ENCODE measurements at places on chromosomes 3 and 15.
A peak's percentile ranks its signal among the peaks of the same experiment; 100 is the strongest.

DNA sequence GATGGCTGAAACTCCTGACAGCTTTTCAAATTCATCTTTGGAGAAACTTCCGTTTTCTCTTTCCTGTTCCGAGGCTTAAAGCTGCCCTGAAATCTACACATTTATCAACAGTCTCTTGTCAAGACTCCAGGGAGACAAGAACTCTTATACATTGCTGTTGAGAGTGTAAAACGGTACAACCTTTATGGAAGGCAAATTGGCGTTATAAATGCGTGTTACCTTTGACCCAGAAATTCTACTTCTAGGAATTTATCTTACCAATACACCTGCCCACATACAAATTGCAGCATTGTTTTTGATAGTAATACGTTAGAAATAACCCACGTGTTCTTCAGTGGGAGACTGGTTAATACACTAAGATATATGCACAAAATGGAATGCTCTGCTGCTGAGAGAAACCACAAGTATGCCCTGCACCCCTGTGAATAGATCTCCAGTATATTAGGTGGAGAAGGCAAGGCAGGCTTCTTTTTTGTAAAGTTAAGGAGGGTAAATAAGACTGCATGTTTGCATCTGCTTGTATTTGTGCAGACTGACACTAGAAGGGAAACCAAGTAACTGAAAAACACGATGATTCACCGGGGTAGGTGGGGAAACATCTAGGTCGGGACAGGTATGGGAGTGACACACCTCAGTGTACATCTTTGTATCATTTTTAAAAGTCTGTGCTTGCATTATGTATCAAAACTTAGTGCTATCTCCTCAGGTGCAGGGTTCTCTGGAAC, 97.5 kb downstream of the IGF1R start:
- DNase-seq, result no peak

DNA sequence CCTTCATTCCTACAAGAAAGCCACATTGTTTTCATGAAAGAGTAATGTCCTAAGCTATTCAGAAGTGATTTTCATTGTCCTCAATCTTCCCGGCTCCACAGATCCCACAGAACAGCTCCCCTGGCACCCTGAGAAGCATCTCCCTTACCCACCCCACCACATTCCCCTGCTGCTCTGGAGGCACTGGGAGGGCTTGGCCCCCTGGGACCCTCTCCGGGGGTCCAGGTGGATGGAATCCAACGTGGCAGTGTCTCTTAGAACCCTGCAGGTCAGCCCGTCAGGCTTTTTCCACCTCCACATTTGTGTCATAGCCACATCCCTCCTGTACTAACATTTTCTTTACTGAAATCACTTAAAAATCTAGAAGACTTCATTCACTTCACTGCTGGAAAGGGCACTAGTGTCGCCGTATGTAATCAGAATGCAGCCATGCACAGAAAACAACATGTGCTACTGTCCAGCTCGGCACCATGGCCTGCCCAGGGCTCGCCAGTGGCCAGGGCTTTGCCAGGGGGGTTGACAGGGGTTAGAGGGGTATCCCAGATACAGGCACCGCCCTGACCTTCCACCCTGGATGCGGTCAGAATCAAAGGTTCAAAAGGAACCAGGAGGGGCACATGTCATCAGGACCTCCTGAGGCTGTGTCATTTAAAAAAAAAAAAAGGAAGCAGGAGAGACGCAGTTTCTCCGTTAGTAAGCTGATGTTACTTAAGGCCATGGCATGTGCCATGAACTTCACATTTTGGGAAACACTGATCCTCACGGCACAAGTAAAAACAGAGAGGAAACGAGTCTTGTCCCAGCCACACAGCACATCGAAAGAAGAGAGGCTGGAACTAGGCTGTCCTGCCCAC, 106.3 kb downstream of the LSM3 start:
- no peak for DNase-seq

GRCh38 chr3:11635680-11636393, 7.9 kb downstream of the VGLL4 start:
- DNase-seq, result no peak

DNA sequence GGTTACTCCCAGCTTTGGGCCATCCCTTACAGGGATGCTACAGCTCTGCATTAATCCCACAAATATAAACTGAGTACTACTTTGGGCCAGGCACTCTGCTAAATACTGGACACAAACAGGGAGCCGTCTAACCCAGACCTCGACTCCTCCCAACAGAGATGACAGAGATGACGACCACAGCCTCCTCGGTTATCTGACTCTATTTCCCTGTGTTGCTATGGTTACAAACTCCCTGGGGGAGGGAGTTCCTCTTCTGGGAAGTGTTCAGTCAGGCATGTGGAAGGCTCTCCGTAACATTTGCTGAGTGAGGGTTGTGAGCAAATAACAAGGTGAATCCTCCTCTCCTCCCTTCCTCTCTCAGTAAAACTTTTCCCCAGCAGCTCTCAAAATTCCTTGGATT, 6.7 kb upstream of the CMTM7 start:
- no peak for DNase-seq

GRCh38 chr3:53970661-53971060, 79.0 kb upstream of the SELENOK start:
- no peak for DNase-seq

DNA sequence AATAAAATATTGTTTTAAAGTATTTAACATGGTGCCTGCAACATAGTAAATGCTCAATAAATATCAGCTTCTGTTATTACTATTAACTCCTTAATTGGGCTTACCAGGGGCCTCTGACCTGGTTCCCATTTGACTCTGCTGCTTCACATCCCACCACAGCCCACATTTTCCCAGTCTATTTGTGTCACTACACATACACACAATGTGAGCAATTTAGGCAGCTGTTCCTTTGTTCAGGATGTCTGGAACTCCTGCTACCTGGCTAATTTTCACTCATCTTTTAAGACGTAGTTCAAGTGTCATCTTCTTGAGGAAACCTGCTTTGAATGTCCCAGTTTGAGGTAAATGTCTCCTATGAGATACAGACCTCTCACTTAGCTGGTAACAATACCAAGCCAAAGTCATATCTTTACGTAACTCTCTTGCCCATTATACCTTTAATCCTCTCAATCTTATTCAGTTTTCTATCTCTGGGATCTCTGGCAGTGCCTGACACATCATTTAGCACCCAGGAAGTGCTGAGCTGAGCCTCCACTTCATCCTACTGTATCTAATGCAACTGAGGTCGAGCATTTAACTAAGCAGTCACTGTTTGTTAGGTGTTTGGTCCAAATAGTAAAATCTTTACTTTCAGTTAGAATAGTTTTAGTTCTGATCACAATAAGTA, 4.4 kb downstream of the TGFBR2 start:
- DNase-seq, result no peak

- DNase-seq, result no peak
Measured at GRCh38 chr3:127786353-127787070, 35.8 kb downstream of the MGLL start.

- DNase-seq, result no peak
Measured at GRCh38 chr15:33155691-33156420, 38.7 kb downstream of the FMN1 start.

- no peak for DNase-seq
Measured at GRCh38 chr3:185549651-185550111, 2.7 kb downstream of the LIPH start.

GRCh38 chr15:38149315-38149714, 103.3 kb upstream of the SPRED1 start:
- DNase-seq, result no peak

GRCh38 chr3:94246171-94246570, 183.3 kb downstream of the NSUN3 start:
- no peak for DNase-seq

DNA sequence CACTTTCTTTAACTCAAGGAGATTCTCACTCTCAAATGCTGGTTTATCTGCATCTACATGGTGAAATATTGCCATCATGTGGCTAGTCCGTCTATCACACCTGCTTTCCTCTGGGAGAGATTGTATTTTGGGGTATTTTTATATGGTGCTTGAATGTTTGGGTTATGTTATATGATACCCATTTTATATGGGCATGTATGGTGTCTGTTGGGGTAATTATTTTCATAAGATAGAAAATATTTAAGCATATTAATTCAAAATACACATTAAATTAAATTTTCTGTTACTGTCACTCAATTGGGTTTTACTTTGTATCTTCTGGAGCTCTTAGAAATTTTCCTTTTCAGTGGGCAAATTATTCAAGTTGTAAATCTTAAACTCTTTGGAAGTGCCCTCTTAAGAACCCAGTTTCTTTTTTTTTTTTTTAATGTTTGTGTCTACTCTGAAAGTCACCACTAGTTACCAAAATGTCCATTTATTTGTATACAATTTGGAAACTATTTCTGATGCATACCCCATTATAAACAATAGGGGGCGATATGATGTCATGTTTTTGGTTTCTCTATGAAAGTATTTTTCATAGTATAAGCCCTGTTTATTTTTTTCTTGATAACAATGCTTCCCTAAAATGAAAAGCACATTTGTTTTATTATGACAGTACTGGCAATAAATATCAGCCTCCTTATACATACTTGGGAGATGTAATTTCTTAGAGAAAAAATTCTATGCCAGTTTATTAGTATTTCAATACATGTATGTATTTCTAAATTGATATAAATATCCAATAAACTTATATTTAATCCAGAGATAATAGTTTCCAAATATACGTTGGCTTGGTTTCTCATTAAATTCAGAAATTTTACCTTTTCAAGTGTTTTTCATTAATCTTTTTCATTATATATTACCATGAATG, 36.1 kb upstream of the PLSCR5 start:
- peak; percentile 18 for DNase-seq

- no peak for DNase-seq
Measured at GRCh38 chr15:59268168-59268851, 61.7 kb downstream of the LDHAL6B start.
